ENCODE measurements at places on chromosomes 11 and 22.

- no peak for DNase-seq
These were observed 11.0 kb upstream of the NRIP3 start for GRCh38 chr11:9014826-9015225.

GRCh38 chr11:13777341-13777985, 109.0 kb downstream of the FAR1 start:
- DNase-seq, result no peak

- DNase-seq, result no peak
These were observed 141.1 kb downstream of the RCN1 start for GRCh38 chr11:32231909-32232493.

DNA sequence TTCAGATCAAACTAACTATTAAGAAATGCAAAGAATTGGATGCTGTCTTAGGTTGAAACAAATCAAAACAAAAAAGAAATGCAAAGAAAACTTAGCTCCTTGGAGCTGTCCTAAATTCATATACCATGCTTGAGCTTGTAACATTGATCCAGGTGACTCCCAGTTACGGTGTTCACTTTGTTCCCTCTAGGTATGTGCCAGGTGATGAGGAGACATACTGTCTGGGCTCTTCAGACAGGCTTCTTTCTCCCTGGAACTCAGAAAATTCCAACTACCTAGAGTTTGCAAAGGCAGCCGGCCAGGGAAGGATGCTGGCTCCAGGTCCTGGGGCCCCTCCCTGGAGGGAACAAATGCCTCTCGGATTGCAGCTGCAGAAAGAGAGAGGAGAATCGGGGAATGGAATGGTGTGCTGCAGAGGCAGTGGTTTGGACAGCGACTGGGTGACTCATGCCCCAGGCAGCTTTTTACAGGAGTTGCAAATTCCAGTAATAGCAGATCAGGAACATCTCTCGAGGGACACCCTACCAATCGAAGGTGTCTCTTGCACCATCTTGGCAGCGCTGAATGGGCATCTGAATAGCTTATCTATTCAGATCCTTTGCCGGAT, 12.3 kb upstream of the ASPHD2 start:
- no peak for DNase-seq

GRCh38 chr11:11313426-11313825, 39.6 kb downstream of the CSNK2A3 start:
- no peak for DNase-seq

DNA sequence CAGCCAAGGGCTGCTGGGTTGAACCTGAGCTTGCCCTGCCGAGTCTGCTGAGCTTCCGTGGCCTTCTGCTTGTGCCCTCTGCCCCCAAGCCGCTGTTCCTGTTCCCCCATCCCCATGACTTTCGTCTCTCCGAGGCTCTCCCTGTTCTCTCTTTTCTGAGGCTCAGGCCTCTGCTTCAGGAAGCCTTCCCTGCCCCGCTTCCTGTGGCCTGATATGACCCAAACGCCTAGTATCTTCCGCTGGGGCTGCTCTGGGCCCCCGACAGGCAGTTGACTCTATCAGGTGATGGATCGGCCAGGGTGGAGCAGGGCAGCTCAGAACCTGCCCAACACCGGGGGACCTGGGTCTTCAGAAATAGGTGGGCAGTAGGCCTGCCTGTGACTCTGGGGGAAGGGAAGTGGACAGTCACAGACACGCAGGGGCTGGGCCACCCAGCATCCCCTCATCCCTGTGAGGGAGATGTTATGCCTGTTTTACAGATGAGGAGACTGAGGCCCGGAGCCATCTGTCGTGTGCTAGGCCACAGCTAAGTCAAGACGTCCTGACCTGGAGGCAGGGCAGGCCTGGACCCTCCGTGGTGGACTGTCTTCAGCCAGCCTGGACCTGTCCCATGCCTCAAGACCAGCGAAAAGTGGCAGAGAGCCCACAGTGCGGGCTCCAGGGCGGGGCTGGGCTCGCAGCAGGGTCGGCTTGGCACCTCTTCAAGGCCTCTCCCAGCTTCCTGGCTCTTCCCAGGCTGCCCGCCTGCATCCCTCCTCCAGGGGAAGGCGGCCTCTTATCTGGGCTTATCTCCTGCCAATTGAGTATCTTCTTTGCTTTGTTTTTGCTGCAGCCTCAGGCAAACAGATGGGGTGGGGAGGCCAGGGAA, 16.2 kb downstream of the BAD start:
- DNase-seq, result no peak

DNA sequence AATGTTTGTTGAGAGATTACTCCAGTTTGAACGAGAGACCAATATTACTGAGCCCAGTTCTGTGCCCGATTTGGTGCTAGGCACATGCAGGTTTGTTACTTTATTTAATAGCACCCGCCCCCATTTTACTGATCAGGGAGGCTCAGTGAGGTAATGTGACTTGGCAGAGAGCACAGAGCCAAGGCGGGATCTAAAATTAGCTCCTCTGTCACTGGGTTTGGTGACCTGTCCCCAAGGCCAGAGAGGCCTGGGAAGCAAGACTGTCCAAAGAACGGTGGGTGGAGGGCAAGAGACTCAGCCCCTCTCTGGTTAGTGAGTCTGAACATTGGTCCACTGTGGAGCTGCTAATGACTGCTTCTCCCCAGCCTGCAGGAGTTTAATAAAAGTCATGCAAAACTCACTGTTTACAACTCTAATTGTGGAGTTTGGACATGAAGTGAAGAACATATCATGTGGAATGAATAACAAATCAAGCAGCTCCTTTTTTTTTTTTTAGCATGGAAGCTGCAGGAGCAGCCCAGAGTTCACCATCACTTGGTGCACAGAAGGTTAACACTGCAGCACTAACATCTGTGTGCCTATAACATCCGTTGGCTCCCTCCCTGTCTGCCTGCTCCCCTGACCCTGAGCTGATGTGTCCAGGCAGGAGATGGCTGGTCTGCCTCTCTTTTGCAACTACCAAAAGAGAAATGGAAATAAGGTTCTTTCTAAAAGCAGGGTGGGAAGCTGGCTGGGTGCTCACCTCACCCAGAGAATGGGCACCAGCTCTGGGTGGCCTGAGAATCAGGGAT, 39.0 kb downstream of the CSNK2A3 start:
- no peak for DNase-seq

DNA sequence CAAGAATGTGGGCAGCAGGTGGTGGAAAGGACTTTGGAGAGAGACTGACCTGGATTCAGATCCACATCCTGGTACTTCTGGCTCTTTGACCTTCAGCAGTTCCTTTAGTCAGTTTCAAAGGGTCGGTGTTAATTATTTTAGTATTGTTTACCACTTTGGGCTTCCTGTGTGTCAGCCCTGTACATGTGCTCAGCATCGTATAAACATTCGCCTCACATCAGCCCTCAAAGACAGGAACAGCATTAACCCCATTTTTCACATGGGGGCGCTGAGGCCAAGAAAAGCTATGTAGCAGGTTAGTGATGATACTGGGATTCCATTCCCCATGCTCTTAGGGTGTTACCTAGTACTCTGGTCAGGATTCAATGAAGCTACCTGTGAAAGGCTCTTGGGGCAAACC, 72.1 kb upstream of the YWHAH start:
- DNase-seq, result no peak

- DNase-seq, result no peak
These were observed at the start of gene SOX10 for GRCh38 chr22:37983860-37984791. Gene SOX10, minus strand, starts transcription at chr22:37984555. Its CDS starts 771 bp downstream, at chr22:37983784.

DNA sequence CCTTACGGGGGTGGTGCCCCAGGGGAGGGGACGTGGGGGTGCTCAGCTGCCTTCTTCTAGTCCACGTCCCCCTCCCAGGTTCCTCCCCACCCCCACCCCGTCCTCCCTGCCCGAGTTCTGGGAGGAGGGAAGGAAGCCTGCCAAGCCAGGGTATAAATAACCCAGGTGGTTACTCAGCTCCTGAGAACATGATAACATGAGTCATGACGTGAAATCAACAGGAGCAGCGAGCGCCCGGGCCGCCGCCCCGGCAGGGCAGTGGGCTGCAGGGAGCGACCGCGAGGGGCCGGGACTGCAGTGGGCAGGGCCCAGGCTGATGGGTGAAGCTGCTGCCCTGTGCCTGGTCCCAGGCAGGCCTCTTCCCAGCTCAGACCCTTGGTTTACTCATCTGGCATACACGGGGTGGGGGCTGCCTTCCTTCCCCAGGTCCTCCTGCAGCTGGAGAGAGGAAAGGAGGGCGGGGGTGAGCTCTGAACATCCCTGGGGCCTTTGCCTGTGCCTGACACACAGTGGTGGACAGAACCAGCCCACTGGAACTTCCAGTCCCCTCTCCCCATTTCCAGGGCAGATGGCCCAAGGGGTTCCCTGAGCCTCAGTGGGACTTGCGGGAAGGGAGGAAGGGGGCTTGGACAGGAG, 8.8 kb upstream of the PDGFB start:
- DNase-seq, result no peak

- DNase-seq, result no peak
These were observed 20.9 kb upstream of the MICAL2 start for GRCh38 chr11:12089473-12089872.

- DNase-seq, result no peak
These were observed 13.3 kb downstream of the LRFN4 start for GRCh38 chr11:66870131-66870530.

GRCh38 chr22:39883057-39883456, 10.5 kb downstream of the ENTHD1 start:
- no peak for DNase-seq

- no peak for DNase-seq
These were observed 47.6 kb downstream of the BRD1 start for GRCh38 chr22:49779853-49780697.

DNA sequence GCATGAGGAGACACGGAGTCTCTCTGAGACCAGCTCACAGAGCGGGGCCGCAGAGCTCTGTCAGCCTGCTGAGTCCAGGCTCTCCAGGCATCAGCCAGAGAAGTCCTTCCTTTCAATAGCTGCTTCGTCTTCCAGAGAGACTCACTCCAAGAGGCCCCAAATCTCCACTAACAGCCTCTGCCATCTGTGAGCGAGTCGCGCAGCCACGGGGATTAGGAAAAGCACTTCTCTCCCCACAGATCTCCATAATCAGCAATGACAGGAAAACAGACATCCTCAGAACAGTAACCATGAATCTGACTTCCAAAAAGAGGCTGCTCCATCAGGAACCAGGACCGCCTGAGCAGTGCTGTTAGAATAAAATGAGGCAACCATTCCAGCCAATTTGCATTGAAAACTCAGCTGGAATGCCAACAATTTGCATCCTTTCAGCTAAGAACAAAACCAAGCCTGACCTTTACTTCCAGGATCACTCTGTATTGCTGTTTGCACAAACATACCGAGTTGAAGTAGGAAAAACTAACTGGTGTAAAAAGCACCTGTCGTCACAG, 65.4 kb downstream of the SMCO4 start:
- no peak for DNase-seq

GRCh38 chr22:27654546-27655445, 146.8 kb downstream of the MN1 start:
- no peak for DNase-seq

- no peak for DNase-seq
These were observed 40.0 kb downstream of the DDI1 start for GRCh38 chr11:104076455-104076854.

DNA sequence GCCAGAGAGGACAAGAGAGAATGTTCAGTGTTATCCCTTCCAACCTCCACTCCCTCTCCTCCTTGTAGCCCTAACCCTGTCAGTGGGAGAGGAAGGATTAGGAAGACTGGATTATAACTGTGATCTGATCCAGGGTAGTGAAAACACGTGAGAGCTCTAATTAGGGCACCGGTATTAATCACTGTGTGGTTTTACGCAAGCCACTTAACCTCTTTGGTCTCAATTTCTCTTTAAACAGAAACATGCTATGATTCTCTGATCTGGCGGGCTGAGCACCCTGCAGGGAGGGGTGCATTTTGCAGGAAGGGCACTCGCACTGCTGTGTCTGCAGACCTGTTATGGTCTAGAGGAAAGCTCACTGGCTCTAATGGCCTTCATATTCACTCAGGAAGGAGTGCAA, 11.5 kb downstream of the RPL27A start:
- no peak for DNase-seq

- DNase-seq, result no peak
These were observed 498.3 kb upstream of the TENM4 start for GRCh38 chr11:79939111-79939510.

- DNase-seq, result no peak
These were observed 74.3 kb upstream of the ARHGAP42 start for GRCh38 chr11:100612766-100613165.

DNA sequence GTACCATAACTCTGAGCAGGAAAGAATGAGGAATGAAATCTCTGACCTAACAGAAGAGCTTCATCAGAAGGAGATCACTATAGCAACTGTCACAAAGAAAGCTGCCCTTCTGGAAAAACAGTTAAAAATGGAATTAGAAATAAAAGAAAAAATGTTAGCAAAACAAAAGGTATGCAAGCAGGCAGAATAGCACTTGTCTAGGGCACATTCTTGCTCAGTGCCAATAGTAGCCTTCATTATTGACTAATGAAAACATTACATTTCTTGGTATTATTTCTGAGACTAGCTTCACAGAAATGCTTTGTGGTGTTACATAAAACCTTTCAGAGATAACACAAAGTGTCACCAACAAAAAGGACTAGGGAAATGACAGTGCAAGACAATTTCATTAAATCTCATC, 63.9 kb downstream of the DEUP1 start:
- DNase-seq, result no peak

DNA sequence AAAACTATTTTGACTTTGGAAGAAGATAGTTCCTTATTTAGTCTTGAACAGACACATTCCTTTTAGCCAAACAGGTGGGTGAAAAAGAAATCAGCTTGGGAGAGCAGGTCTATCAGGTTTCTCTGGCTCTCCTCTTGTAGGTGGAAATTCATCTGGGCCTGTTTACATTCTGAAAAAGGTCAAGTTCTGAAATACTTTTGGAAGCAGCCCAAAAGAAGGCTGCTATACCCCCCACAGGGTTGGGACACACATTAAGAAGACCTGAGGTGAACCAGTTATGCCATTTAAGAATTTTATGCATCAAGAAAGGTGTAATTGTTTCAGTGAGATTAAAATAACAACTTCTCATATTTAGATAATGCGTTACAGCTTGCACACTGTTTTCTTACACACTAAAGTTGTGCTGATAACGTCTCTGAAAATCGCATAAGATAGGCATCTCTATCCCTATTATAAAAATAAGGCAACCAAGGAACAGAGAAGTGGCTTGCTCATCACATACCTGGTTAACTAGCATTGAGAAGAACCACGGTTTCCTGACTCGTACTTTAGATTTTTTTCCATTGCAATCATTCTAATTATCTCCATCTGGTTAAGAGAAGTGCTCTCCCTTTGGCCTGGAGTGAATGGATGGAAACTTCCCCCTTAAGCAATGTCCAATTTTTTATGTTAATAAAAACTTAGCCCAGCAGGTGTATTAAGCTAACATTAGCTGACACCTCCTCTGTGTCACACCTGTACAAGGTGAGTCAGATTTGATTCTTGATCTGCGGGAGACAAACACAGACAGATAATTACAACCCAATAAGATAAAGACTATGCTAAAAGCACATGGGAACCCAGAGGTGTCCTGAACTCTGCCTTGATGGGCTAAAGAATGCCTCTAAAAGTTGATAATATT, 60.5 kb upstream of the UCP3 start:
- no peak for DNase-seq

GRCh38 chr22:23845265-23846080, 6.7 kb upstream of the DERL3 start:
- no peak for DNase-seq
